ENCODE measurements at places on chromosomes 5 and 9. TPM values are rescaled to one million over a fixed set of nuclear protein-coding genes. Genes with fewer than 3 reads are reported as not detected.

Gene HK3
- total RNA-seq: not detected

Gene LRRTM2
- not detected for total RNA-seq

Gene FPGS
- total RNA-seq: 60.5 TPM

Gene HSD17B3
- not detected for total RNA-seq

Gene CAVIN4
- 8.8 TPM for total RNA-seq

Gene SHB
- total RNA-seq: 1.1 TPM

Gene LMNB1
- 245 TPM for total RNA-seq
